ENCODE measurements at places on chromosomes 16 and 17.

DNA sequence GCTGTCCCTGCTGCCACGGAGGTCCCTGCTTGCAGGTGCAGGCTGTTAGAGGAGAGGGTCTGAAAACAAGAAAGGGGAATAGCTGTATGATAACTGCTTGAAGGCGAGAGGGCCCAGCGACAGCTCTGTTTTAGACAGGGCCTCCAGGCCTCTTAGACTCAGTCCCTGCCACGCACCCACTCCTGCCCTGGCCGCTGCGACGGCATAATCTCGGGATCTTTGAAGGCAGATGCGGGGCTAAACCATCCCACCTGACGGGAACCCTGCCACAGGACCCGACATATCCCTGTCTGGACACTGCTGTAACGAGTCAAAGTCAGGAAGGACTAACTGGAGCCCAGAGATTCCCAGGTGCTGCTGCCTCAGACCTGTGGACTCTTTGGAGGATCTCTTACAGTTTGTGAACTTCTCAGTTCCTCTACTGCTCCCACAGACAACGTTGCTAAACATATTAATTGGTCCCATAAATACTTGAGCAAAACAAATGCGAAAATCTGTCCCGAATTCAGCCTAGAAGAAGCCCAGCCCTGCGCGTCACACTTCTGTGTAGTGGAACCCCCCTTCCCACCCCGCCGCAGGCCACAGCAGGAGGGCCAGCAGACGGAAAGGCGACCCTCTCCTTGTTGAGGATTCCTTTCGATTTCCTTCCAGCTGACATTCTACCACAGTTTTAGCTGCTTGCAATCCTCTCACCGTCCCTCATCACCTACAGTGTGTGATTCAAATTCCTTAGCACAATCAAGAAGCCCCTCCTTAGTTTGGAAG, 998 bp upstream of the TMEM11 start:
- DNase-seq = no peak

DNA sequence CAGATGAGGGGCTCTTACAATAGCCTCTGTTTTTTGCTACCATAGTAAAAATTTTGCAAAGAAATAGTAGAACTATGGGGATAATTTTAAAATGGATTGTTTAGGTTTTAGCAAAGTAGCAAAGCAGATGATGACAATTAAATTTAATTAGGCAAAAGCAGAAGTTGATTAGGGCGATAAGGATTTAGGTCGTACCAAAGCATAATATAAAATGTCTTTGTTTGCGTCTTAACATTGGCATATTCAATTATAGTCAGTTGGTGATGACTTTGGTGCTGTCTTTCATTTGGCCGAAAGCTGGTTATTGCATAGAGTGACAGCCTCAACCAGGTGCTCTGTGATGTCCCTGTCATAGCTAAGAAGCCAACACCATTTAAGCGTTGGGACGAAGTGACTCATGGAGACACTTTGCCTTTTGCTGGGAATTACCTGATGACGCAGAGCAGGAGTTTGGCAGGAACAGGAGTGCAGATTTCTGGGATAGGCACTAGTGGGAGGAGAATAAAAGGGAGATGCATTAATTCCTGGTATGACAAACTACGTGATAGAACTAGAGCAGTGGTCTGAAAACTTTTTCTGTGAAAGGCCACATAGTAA, 38.3 kb downstream of the MAP2K6 start:
- peak; percentile 9 for DNase-seq

DNA sequence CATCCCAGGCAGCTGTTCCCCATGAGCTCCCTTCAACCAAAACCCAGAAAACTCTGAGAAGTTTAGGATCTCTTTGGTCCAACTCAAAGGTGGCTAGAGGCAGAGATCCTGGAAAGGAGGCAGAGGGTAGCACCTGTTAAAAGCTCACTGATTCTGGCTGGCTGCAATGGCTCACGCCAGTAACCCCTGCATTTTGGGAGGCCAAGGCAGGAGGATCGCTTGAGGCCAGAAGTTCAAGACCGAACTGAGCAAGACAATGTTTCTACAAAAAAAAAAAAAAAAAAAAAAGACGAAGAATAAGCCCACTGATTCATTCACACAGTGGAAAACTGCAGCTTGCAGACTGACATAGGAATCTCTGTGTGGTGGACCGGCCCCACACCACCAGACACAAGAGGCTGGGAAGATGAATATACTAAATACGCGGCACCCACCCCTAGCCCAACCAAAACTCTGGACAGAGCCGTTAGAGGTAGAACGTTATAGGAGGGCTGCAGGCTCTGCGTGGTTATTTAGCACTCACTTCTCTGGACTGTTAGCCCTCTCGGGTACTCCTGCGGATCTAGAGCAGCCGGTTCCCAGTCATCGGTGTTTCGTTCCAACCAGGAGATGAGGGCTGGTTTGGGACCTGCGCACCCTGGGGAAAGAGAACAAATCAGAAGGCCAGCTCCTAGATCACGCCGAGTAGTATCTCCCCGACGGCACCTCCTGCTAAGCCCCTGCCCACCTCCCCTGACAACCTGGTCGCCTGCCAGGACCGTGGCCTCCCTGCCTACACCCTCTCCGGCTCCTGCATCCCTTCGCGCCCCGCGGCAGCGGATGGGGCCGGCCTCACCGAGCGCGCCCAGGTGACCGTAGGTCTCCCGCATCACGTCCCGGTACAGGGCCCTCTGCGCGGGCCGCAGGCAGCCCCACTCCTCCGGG, 925 bp downstream of the ZNF689 start:
- peak; percentile 65 for DNase-seq

DNA sequence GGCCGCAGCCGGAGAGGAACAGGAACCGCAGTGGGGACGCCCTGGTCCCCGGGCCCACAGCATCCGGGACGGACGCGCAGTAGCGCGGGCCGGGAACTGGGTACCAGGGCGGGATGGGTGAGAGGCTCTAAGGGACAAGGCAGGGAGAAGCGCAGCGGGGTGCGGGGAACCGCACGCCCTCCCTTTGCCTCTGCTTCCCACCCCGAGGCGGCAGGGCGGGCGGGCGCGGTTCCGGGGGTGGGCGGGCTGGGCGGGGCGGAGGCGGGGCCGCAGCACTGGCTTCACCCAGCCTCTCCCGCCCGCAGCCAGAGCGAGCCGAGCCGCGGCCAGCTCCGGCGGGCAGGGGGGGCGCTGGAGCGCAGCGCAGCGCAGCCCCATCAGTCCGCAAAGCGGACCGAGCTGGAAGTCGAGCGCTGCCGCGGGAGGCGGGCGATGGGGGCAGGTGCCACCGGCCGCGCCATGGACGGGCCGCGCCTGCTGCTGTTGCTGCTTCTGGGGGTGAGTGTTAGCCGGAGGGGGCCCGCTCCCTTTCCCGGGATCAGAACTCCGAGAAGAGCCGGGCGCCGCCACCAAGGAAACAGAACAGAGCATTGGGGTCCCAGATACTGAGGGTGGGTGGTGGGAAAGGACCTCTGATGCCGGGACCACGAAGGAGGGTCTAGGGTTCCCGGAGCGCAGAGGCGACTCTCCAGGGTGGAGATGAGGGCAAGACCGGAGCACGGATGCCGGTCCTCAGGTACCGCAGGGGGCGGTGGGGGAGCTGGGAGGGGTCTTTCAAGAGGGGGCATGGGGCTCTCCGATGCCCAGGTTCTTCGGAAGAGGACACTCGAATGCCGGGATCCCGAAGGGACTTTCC, at the start of gene NGFR:
Gene NGFR, plus strand, starts transcription at position 308 of the 856 bp plus-strand sequence. Its CDS starts 125 bp downstream, at position 433.
- DNase-seq = peak; percentile 69

- DNase-seq = no peak
These were observed 1.9 kb upstream of the TLE7 start for GRCh38 chr16:71443714-71444113.

DNA sequence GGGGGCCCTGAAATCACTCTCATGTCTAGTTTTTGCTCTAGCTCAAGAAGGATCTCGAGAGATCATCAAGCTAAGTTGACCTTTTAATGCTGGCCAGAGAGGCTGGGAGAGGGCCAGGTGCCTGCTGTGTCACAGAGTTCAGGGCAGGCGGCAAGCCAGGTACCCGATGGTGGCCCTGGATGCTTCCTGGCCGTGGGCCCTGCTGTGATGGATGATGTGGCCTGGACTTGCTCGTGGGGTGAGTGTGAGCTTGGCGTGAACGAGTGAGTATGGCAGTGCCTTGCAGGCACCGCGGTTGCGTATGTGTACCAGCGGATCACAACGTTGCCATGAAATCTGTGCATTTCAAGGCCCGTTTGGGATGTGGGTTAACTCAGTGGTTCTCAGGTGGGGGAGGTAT, 7.4 kb downstream of the IRF8 start:
- no peak for DNase-seq

- DNase-seq = no peak
These were observed 51.5 kb downstream of the SHISA6 start for GRCh38 chr17:11292491-11292890.

GRCh38 chr17:50153650-50154575, 3.4 kb upstream of the PPP1R9B start:
- DNase-seq = peak; percentile 75

GRCh38 chr17:28524476-28525424, 18.6 kb downstream of the FOXN1 start:
- DNase-seq = no peak

GRCh38 chr16:69169051-69169450, 17.9 kb upstream of the SNTB2 start:
- no peak for DNase-seq

- DNase-seq = no peak
These were observed 701 bp downstream of the PIPOX start for GRCh38 chr17:29043539-29044145.

- DNase-seq = no peak
These were observed 49.3 kb downstream of the NSRP1 start for GRCh38 chr17:30165960-30166359.

- no peak for DNase-seq
These were observed 1.6 kb downstream of the FAM20A start for GRCh38 chr17:68599552-68600066.

DNA sequence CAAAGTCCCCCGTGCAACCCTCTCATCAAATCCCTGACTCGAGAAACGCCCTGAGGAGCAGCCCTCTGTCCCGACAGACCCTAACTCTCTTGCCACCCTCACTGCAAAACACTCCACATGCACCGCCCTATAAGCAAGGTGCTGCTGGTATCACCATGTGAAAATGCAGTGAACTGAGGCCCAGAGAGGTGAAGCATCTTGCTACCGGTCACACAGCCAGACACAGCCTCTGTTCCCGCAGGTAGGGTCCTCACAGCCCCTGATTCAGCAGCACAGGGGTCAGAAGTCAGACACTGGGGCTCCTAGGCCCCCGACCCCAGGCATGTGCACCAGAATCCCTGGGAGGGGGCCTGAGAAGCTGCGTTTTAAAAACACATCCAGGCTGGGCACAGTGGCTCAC, 1.1 kb downstream of the CIBAR2 start:
- DNase-seq = no peak

GRCh38 chr16:89620406-89620841, 7.0 kb downstream of the DPEP1 start:
- DNase-seq = no peak

DNA sequence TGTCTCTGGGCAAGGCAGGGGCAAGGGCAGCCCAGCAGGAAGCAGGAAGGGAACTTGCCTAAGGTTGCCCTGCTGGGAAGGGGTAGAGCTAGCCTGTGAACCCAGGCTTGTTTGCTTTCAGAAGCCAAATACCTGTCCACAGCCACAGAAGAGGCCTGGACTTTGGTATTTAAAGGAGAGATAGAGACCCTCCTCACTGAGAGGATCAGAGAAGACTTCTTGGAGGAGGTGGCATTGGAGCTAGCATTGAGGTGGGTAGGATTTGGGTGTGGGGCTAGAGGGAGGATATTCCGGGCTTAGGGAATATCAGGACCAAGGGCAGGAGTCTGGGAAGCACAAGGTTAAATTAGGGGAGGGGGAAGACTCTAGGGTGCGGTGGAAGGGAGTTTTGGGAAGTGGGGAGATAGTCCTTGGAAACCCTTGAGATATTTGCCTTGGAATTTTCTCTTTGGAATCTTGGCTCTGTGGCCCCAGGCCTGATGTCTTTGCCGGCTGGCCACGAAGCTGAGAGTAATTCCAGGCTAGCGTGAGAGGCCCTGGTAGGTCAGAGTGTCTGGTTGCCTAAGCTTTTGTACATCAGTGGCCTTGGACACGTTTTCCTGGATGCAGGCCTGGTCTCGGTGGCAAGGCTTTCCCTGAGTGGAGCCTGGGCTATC, 13.1 kb upstream of the ETV4 start:
- DNase-seq = no peak

DNA sequence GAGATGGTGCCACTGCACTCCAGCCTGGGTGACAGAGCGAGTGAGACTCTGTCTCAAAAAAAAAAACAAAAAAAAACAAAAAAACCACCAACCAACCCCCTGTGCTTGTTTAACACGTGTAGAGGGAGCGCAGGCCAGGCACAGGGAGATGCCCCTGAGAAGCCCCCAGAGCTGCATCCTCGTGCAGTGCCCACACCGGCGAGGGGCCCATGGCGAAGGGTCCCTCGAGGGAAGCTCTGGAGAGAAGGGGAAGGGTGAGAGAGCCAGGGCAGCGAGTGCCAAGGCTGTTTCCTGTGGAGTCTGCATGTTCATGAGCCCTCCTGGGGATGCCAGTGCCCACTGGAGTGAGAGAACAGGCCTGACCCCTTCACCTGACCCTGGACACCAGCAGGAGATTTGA, 47.8 kb upstream of the GSE1 start:
- DNase-seq = no peak

- peak; percentile 20 for DNase-seq
These were observed 776.1 kb downstream of the KCNJ2 start for GRCh38 chr17:70945386-70945785.

DNA sequence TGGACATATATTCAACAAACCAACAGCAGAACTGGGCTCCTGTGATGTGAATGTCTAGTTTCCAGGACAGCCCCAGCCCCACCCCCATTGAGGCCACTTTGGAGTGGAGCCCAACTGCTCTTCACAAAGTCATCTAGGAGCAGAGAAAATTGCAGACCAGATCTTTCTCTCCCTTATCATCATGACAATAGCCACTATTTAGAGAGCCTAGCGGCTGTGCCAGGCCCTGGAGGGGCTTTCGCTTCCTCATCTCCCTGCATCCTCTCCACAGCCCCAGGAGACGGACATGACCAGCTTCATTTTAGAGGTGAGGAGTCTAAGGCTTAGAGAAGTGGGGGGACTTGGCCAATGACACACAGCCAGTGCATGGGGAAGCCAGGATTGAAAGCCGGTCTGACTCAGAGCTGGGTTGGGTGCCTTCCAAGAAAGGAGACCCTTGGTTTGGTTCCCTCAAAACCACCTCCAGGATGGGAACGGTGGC, 1.4 kb downstream of the PRSS8 start:
- peak; percentile 84 for DNase-seq

DNA sequence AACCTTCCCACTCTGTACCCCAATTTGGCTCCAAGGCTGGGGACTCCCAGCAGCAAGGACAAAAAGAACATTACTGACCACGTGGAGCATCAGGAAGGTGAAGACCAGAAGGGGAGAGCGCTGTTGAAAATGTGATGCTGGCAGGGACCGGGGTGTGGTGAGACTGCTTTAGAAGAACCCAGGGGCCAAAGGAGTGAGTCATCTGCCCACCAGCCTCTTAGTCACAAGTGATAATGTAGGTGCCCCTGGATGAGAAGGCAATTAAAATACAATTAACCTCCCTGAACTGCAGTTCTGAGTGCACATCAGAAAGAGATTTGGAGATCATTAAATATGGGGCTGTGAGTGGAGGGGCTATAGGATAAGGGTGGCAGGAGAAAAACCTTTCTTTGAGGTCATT, 366.6 kb upstream of the CCL2 start:
- DNase-seq = peak; percentile 37
